ENCODE measurements at places on chromosomes 2 and 18. TPM values are rescaled to one million over a fixed set of nuclear protein-coding genes. Genes with fewer than 3 reads are reported as not detected.

Gene EMILIN1
- 163 TPM for total RNA-seq

- no peaks in the 10 kb centered on the region for H3K4me1 ChIP-seq
- H3K27ac ChIP-seq = no peak overlapping the region
- H3K36me3 ChIP-seq = no peaks in the 10 kb centered on the region
- no peak overlapping the region for H3K4me3 ChIP-seq
Observed at GRCh38 chr2:29412197-29412925, 297.1 kb downstream of the CLIP4 start.

DNA sequence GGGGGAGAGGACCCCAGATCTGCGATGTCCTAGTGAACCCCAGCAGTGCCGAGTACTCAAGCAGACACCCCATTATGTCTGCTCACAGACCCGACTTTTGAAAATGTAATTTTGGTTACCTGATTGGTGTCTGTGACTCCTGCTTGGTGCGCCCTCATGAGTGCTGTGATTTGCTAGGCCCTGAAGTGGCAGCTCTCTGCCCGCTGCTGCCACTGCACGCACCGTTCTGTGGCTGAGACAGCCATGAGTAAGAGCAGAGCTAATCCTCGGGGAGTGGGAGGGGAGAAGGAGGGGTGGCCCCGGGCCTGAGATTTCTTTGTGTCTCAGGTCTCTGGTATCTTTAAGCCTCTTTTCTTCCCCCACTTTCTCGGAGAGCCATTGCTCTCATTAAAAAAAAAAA lies 18.2 kb downstream of the FHOD3 start:
- H3K27me3 ChIP-seq = peaks cover 3% of the 10 kb centered on the region
- H3K4me3 ChIP-seq = no peak overlapping the region
- H3K4me1 ChIP-seq = peaks cover 19% of the 10 kb centered on the region
- peak overlapping the region; percentile 67 for H3K27ac ChIP-seq
- H3K36me3 ChIP-seq = no peaks in the 10 kb centered on the region

- peak within 1 kb of the TSS; percentile 51 for H3K4me3 ChIP-seq
- H3K27me3 ChIP-seq = no peaks in the 10 kb centered on the region
- peak; percentile 57 for DNase-seq
- H3K4me1 ChIP-seq = no peaks in the 10 kb centered on the region
- no peak within 1 kb of the TSS for H3K27ac ChIP-seq
Observed at GRCh38 chr2:27494944-27495554, at the start of gene FNDC4. TSS of gene FNDC4 (minus strand) at chr2:27495200. CDS start at chr2:27494679, 521 bp downstream.

GRCh38 chr2:43034921-43035320 lies 191.5 kb downstream of the ZFP36L2 start:
- H3K36me3 ChIP-seq = no peaks in the 10 kb centered on the region
- H3K4me3 ChIP-seq = no peak overlapping the region
- DNase-seq = no peak
- no peaks in the 10 kb centered on the region for H3K4me1 ChIP-seq
- no peak overlapping the region for H3K27ac ChIP-seq

All from lung (tissue), 17 donors.